ENCODE measurements at places on chromosomes 16 and 17.
A peak's percentile ranks its signal among the peaks of the same experiment; 100 is the strongest.

- DNase-seq = no peak
Measured at GRCh38 chr17:9284884-9285283, 263.6 kb downstream of the NTN1 start.

- peak; percentile 61 for DNase-seq
Measured at GRCh38 chr17:49227436-49228261, 2.9 kb downstream of the PHOSPHO1 start.

- DNase-seq = no peak
Measured at GRCh38 chr17:35185849-35186248, 8.3 kb downstream of the SLC35G3 start.

- no peak for DNase-seq
Measured at GRCh38 chr17:40779181-40779909, 3.0 kb downstream of the KRT27 start.

DNA sequence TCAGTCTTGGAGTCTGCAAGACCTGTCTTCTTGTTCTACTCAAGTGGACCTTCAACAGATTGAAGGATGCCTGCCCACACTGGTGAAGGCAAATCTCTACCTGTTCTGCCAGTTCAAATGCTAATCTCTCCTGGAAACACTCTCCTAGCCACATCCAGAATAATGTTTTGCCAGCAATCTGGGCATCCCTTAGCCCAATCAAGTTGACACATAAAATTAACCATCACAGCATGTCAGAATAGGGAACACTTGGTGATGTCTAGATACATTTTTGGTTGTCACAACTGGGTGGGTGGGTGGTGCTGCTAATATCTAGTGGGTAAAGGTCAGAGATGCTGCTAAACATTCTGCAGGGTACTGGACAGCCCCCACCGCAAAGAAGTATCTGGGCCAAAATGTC is 744.9 kb upstream of the SOX9 start:
- no peak for DNase-seq

GRCh38 chr16:52113533-52114183 is 433.3 kb downstream of the TOX3 start:
- no peak for DNase-seq

DNA sequence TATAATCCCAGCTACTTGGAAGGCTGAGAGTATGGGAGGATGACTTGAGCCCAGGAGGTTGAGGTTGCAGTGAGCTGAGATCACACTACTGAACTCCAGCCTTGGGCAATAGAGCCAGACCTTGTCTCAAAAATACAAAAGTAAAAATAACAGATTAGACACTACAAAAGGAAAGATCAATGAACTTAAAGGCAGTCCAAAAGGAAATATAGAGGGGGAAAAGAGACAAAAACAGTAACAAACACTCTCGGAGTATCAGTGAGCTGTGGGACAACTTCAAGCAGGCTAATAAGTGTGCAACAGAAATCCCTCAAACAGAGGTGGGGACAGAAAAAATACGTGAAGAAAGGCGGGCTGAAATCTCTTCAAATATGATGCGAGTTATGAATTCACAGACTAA is 58.8 kb downstream of the CPPED1 start:
- DNase-seq = no peak

- no peak for DNase-seq
Measured at GRCh38 chr16:85715169-85716021, 26.6 kb upstream of the GINS2 start.

GRCh38 chr17:59428916-59429485 is 97.5 kb downstream of the YPEL2 start:
- no peak for DNase-seq

DNA sequence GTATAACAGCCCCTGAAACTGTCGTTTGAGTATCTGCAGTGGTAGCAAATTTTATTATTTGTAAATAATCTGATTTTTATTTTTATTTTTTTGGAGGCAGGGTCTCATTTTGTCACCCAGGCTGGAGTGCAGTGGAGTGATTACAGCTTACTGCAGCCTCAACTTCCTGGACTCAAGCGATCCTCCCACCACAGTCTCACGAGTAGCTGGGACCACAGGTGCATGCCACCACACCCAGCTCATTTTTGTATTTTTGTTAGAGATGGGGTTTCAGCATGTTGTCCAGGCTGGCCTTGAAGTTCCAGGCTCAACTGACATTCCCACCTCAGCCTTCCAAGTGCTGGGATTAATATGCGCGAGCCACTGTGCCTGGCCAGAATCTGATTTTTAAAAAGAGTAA is 2.8 kb downstream of the NDEL1 start:
- DNase-seq = no peak

- DNase-seq = no peak
Measured at GRCh38 chr17:55157165-55157564, 107.6 kb upstream of the HLF start.

DNA sequence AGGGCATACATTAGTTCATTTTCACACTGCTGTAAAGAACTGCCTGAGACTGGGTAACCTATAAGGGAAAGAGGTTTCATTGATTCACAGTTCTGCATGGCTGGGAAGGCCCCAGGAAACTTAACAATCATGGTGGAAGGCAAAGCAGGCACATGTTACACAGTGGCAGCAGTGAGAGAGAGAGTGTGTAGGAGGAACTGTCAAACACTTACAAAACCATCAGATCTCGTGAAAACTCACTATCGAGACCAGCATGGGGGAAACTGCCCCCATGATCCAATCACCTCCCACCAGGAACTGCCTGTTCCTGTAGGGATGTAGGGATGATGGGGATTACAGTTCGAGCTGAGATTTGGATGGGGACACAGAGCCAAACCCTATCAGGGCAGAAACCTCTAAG is 17.2 kb downstream of the NUBP1 start:
- no peak for DNase-seq

DNA sequence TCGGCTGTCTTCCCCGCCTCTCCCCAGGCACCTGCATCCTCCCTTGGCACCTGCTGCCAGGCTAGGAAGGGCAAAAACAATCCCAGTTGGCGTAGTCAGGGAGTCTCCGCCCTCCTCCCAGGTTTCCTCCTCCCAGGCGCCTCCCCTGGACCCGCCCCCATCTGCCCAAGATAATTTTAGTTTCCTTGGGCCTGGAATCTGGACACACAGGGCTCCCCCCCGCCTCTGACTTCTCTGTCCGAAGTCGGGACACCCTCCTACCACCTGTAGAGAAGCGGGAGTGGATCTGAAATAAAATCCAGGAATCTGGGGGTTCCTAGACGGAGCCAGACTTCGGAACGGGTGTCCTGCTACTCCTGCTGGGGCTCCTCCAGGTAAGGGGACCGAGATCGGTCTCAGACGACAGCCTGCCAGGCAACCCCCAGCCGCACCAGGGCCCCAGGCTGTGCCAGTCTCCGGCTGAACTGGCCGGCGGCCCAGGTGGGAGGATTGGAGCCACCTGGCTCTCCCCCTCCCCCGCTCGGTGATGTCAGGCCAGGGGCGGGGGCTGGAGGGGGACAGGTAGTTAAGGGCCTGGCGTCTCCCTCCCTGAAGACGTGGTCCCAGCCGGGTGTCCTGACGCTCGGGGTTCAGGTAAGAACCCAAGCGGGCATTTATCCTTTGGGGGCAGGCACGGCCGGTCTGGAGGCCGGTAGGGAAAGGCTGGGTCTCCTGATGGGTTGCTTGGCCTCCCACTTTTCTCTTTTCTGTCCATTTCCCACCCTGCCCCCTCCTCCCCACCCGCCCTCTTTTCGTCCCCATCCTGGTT is at the start of gene GRB7:
Gene GRB7 (plus strand): TSS at position 179 of the 808 bp plus-strand sequence. CDS start 4,364 bp downstream, outside the sequence.
- DNase-seq = no peak

DNA sequence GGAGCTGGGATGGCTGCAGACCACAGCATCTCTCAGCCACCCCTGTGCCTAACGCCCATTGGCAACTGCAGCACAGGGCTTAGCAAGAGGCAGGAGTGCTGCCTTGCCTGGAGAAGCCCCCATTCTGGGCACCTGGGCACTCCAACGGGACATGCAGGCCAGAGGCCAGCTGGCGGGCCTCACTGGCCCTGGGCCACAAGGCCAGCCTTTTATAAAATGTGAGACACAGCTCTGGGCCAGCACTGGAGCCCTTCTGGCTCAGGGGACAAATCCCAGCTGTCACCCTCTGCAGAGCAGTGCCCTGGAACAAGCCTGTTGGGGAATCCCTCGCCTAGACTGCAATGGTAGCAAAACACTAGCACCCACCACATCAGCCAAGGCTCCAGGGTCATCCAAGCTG is 171.8 kb downstream of the WSCD1 start:
- DNase-seq = no peak

DNA sequence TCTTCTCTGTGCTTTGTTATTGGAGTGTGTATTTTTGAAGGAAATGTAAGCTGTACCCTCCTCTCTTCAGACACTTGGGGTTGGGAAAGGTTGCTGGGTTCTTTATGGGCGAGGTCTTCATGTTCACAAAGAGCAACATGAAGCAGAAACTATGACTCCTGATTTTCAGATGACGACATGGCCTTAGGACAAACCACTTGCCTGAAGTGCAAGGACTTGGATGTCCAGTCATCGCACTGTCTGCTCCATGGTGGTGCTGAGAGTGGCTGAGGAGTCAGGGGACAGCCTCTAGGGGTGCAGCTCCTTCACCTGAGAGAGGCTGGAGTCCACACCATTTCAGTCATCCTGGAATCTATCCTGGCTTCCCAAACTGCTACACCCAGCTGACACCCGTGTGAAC is 183.9 kb upstream of the CDH5 start:
- no peak for DNase-seq

DNA sequence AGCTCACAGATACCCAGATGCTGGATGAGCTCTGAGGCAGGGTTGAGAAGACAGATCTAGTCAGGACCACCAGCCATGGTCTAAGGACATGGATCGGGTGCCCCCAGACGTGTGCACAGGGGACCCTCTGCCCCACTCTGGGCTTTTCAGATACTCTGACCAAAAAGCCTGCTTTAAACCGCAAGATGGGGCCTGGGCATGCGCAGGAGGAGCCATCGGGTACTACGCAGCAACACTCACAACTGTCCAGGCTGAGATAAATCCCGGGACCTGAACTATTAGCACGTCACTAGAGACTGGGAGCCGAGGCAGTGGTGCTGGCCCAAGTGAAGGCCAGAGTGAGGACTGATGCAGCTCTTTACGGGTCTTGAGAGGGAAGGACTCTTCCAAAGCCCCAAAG is 32.9 kb downstream of the SCNN1G start:
- DNase-seq = no peak

- no peak for DNase-seq
Measured at GRCh38 chr17:48488548-48489106, 42.2 kb downstream of the HOXB1 start.
